Calu3 (cell line): ENCODE measurements at places on chromosomes 2 and 18.

- no peak for DNase-seq
Observed at GRCh38 chr2:181517685-181518301, 60.6 kb downstream of the ITGA4 start.

- DNase-seq, result no peak
Observed at GRCh38 chr2:14909795-14910194, 277.3 kb downstream of the LRATD1 start.

GRCh38 chr18:76593843-76594242 is 98.8 kb upstream of the ZNF516 start:
- DNase-seq, result no peak

- no peak for DNase-seq
Observed at GRCh38 chr2:178782236-178782635, 25.0 kb downstream of the TTN start.

DNA sequence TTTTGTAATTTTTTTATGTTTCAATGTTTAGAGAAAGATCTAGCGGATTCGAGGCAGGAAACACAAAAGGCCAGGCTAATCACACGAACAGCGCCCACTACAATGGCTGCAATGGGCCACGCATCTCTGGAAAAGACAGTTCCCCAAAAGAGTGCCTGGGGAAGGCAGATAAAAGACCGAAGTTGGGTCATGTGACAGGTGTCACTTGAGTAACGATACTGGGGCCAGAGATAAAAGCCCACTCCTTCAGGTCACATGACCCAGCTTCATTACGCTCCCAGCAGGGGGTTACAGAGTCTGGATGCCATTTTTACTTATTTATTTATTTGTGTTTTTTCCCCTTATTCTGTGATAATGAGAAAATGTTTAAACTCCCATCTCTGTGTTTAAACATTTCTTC is 95.4 kb downstream of the CDK15 start:
- no peak for DNase-seq

- no peak for DNase-seq
Observed at GRCh38 chr2:232897598-232898408, 27.7 kb downstream of the SNORC start.

GRCh38 chr2:104923665-104924064 is 69.8 kb downstream of the POU3F3 start:
- DNase-seq, result no peak

DNA sequence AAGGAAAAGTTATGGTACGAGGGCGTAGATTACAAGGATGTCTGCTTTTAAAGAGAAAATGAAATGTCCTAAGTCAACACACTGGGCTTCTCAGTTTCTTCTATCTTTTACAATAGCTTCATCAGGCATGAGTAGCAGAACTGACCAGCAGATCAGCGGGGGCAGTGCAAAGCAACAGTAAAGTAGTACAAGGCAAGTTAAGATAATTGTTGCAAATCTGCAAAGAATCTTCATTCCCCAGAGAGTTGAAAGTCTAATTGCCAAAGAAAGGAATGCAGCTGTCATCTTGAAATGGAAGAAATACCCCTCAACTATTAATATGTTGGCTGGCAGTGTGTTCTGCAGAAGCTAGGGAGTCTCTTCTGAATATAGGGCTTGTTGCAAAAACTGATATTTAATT is 60.2 kb upstream of the SLC39A10 start:
- no peak for DNase-seq
